Activated CD8-positive, alpha-beta T cell treated with anti-CD3 and anti-CD28 coated beads, Interleukin-2, amount 10 ng/mL, durations not matched to agents 7 days and 5 days (primary cell): ENCODE measurements at places on chromosomes 7 and 10. TPM values are rescaled to one million over a fixed set of nuclear protein-coding genes. Genes with fewer than 3 reads are reported as not detected.

GDF2 gene
- not detected for total RNA-seq

- DNase-seq = no peak
Measured at GRCh38 chr7:108094346-108094745, 35.8 kb downstream of the LAMB4 start.

DNA sequence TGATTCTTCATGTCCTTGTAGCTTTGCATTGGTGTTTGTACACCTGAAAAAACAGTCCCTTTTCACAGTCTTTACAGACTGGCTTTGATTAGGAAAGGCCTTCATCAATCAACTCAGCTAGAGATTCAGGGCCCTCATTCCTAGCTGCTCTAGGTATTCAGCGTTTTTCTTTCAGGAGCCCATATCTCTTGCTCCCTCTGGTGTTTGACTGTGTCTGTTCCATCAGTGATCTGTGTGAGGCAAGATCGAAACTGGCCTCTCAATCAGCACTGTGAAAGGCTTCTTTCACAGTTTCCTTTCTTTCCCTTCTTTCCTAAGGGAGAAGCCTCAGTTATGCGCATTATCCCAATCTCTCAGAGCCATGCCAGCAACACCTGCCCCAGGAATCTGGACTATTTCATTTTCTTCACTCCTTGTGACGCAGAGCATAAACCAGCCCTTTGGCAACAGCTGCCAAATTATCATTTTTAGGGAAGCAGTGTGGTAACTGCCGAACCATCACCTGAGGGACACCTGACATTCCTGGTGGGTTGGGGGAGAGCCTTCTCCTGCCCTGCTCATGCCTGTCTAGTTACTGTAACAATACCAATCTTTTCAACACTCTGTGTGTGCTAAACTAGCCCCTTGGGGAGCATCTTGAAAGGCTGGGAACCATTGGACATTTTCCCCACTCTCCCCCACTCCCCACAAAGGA is 75.7 kb upstream of the CCDC71L start:
- DNase-seq = peak; percentile 64

SOSTDC1 gene
- total RNA-seq = not detected

SH2D4B gene
- 0.21 TPM for total RNA-seq

- DNase-seq = no peak
Measured at GRCh38 chr10:125231813-125232475, 71.6 kb upstream of the CTBP2 start.

GRCh38 chr7:21426286-21427181 is 1.3 kb upstream of the SP4 start:
- DNase-seq = peak; percentile 32

DNA sequence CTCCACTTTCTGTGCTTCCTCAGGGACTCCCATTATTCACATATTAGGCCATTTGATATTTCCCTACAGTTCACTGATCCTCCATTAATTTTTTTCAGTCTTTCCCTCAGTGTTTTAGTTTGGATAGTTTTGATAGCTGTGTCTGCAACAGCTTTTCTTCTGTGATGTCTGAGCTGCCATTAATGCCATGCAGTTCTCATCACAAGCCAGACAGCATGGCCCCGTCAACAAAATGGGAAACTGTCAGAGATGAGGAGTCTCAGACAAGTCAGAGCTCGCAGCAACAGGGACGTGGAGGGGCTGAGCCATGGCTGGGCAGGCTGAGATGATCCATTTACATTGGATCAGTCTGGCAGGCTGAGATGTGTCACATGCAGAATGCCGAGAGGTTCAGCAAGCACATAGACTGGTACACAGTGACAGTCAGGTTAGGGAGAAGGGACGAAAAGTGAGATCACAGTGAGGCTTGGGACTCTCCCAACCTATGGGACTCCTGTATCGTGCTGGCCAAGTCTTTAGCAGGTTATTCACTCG is 65.4 kb downstream of the NPS start:
- DNase-seq = no peak

DNA sequence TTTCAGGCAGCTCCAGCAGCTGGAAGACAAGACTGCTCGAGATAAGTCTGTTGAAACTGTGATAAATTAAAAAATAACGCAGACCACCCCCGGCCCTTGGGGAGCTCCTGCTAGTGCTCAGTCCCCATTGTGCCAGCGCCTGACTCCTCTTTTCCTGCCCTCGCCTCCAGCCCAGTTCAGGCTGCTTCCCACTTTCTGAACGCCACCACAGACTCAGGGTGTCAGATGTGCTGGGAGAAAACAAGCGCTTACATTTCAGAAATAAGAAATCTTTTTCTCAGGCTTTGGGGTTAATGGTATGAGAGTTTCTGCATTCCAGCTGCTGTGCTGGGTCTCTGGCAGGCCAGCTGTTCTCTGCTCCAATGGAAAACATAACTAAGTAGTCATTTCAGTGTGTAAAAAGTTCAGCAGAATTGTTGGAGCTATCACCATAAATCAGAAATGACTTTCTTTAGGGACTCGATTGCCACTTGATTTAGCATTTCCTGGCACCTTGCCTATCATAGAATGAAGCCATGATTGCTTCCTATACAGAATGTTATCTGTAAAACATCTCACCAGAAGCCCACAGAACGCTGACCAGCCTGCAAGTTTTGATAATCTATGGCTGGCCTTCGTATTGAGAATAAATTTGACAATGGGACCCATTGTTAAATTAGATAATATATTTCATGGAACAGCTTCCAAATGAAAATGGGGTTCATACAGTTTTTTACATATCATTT is 257.0 kb upstream of the ZNF32 start:
- DNase-seq = no peak

GRCh38 chr7:150943453-150943814 is 34.7 kb downstream of the KCNH2 start:
- no peak for DNase-seq

- no peak for DNase-seq
Measured at GRCh38 chr7:30453921-30454320, 24.7 kb downstream of the NOD1 start.

CEP55 gene
- 81.1 TPM for total RNA-seq

CYP3A4 gene
- not detected for total RNA-seq

KCNIP2 gene
- total RNA-seq = 2.7 TPM

TDRD1 gene
- total RNA-seq = not detected

- DNase-seq = no peak
Measured at GRCh38 chr10:80070057-80070456, 8.4 kb upstream of the TMEM254 start.

DNA sequence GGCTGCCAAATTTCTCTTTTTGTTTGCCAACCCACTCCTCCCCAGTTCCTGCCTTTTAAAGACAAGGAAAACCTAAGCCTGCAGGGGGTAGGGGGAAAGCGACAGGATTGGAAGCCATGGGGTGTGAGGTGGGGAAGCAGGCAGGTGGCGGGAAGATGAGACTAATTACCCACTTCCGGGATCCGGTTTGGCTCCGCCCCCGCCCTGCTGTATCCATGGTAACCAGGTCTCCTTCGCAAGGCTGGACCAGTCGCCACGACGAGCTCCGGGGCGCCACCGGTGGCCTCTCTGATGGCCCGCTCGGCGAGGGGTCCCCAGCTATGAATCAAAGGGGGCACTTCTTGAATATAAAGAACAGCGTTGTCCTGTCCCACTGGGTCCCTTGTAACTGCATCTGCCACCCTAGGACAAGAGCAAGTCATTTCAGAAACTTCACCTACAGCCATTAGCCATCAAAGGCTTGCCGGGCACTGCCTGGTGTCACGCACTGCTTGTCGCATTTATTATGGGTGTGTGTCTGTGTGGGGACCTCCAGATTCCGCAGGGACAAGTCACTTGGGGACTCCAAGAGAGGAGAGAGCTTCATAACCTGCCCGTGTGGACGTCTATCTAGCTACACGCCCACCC is 55.4 kb upstream of the LMTK2 start:
- DNase-seq = peak; percentile 61

JCAD gene
- 0.05 TPM for total RNA-seq

POLR2J2 gene
- 19.4 TPM for total RNA-seq

DNA sequence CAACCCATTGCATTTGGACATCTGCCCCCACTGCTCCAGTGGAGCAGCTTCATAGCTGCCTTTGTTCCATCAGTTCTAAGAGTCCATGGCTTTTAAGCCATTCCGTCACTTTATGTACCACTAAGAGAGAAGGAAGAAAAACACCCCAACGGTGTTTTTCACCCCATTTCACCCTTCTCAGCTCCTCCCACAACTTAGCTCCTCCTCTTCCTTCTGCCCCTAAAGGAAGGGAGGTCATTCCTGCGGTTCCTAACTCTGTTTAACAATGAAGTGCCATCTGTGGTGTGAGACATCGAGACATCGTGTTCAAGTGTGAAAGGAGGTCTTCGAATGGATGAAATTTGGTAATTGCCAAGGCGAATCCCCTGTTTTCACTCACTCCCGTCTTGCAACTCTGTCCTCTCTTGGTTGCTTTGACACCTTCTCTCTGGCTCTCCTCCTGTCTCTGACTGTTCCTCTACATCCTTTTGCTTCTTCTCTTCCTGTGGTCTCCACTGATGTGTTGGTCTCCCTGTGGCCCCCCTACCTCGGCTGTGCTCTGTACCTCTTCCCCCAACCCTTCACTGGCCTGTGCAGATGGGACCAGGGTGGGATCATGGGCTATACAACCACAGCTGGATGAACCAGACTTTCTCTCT is 23.0 kb downstream of the SMKR1 start:
- no peak for DNase-seq

DNA sequence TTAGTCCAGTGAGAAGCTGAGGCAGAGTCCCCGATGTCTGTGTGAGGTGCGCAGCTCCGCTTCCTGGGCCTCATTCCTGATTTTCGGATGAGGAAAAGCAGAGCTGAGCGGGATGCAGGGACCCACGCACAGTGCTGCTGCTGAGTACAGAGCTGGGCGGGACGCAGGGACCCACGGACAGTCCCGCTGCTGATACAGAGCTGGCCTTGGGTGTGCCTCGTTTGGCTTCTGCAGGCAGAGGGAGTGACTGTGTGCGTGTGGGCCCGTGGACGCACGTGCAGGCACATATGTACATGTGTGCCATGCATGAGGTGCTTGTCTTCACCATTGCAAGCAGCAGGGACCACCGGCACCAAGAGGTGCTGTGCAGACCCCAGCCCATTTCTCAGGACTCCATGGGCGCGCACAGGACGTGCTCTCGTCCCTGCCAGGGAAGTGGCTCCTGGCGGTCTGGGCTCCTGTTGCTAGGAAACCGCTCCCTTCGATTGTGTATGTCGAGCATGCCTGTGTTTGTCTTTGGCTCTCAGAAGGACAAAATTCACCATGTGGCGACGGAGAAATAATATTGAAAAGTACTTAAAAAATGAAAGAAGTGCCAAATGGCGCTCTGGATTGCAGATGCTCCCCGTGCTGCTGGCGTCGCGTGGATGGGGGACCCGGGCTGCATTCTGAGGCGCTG is 303.8 kb upstream of the MKI67 start:
- DNase-seq = no peak

TRPV6 gene
- not detected for total RNA-seq

INMT gene
- total RNA-seq = not detected

- DNase-seq = no peak
Measured at GRCh38 chr10:3226960-3227744, 54.6 kb upstream of the PITRM1 start.

- DNase-seq = no peak
Measured at GRCh38 chr7:109930049-109930448, 1160.9 kb upstream of the LRRN3 start.

DNA sequence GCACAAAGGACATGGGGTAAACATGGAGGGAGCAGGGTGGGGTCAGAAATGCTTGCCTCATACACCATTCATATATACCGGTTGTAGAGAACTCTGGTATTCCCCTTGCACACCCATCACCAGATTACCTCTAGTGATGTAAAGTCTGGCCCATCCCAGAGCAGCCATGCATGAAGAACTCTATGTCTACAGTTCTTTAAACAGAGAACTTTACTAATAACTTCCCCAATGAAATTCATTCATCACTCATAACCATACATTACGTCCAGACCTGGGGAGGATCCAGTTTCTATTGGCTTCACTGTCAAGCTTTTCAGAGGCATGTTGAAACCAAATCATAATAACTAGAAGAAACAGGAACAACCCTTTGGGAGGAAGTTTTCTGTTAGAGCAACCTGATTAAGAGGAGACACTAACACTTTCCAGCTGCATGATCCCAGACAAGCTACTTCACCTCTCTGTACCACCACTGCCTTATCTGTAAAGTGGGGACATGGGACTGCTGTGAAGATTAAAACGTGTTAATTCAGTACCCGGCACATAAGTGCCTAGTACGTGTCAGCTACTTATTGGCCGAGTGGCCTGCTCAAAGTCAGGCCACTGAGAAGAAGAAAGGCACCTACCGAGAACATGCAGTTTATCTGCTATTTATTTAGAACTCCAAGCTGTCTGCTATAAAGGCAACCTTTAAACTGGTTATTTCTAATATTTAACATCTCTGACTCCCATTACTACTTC is 59.7 kb downstream of the IGF2BP3 start:
- DNase-seq = no peak

SEMA3E gene
- total RNA-seq = not detected

GRCh38 chr10:26721561-26721960 is 24.1 kb downstream of the PDSS1 start:
- peak; percentile 72 for DNase-seq

- DNase-seq = no peak
Measured at GRCh38 chr7:111980725-111981124, 225.5 kb downstream of the DOCK4 start.

DNA sequence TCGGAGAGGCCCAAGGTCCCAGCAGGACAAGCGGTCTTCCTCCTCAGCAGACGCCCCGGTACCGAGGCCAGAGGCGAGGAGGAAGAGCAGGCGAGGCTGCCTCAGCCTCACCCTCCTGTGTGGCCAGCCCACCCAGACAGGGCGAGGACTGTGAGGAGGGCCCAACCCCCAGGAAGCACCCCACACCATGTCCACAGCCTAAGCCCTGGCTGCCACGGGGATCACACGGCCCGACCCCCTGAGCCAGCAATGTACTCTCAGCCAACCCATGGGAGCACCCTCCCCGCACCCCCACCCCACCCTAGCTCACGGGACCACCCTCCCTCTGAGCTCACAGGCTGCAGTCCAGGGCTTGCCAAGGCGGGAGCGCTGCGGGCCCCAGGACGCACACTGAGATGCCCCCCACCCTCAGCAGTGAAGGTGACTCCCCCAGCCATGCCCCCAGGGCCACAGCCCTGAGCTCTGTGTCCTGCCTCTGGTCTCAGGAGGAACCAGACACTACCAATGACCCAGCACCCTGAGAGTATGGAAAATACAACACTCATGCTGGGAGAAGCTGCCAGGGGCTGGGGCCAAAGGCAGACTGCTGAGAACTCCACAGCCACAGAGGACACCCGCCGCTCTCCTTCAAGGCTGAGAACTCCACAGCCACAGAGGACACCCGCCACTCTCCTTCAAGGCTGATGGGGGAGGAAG is 93.6 kb downstream of the MAD1L1 start:
- no peak for DNase-seq

DNA sequence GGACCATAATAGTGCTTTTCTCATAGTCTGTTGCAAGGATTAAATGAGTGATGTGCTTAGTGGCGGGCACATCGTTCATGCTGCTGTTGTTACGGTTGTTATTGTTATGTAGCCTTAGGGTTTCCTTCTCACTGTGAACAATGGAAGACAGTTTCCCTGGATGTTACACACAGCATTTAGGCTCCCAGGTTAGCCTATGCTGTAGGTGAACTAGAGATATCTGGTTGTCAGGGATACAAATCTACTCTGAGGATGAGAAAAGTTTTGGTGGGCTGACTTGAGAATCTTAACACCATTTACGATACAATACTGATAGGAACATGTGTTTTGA is 14.7 kb downstream of the SH3PXD2A start:
- DNase-seq = no peak
